ENCODE measurements at places on chromosomes 1 and 21. TPM values are rescaled to one million over a fixed set of nuclear protein-coding genes. Genes with fewer than 3 reads are reported as not detected.

The RHEX gene
- polyA plus RNA-seq, result 0.84 TPM

The COL16A1 gene
- 149 TPM for polyA plus RNA-seq

The ARHGAP29 gene
- polyA plus RNA-seq, result 27.5 TPM

The ABL2 gene
- 6.1 TPM for polyA plus RNA-seq

The CFAP107 gene
- polyA plus RNA-seq, result 0.12 TPM

The TMIGD3 gene
- 0.99 TPM for polyA plus RNA-seq

The AMY2A gene
- polyA plus RNA-seq, result not detected

The TCHHL1 gene
- not detected for polyA plus RNA-seq

The BTBD8 gene
- polyA plus RNA-seq, result 1.6 TPM

The FOXO6 gene
- 10.1 TPM for polyA plus RNA-seq

The LCE1B gene
- polyA plus RNA-seq, result not detected

The MTR gene
- polyA plus RNA-seq, result 23.9 TPM

The PADI4 gene
- 0.98 TPM for polyA plus RNA-seq

The ZSWIM5 gene
- polyA plus RNA-seq, result 0.67 TPM

The TRIM67 gene
- 0.17 TPM for polyA plus RNA-seq

The AMY1C gene
- polyA plus RNA-seq, result not detected

The NPHS2 gene
- polyA plus RNA-seq, result 0.12 TPM

The HOOK1 gene
- polyA plus RNA-seq, result 1.6 TPM

The CFHR4 gene
- polyA plus RNA-seq, result not detected

The TYW3 gene
- polyA plus RNA-seq, result 21.0 TPM

The GJB3 gene
- polyA plus RNA-seq, result not detected

The IQGAP3 gene
- polyA plus RNA-seq, result 8.2 TPM

The LRRC7 gene
- polyA plus RNA-seq, result 21.1 TPM

The PAQR6 gene
- 3.1 TPM for polyA plus RNA-seq

The FTCD gene
- 0.62 TPM for polyA plus RNA-seq

The MPL gene
- 0.36 TPM for polyA plus RNA-seq

The CACNA1S gene
- 21.3 TPM for polyA plus RNA-seq

The RNU1-1 gene
- polyA plus RNA-seq, result not detected

The HNRNPCL4 gene
- not detected for polyA plus RNA-seq

The SLAMF9 gene
- not detected for polyA plus RNA-seq

The SH2D5 gene
- 0.54 TPM for polyA plus RNA-seq

The FBXO28 gene
- 20.2 TPM for polyA plus RNA-seq

The PTTG1IP gene
- 129 TPM for polyA plus RNA-seq

The KIF17 gene
- polyA plus RNA-seq, result 3.1 TPM

The ADAR gene
- 48.9 TPM for polyA plus RNA-seq

The APOBEC4 gene
- not detected for polyA plus RNA-seq

The KCNE2 gene
- polyA plus RNA-seq, result 0.52 TPM

The HSPB7 gene
- 110 TPM for polyA plus RNA-seq

The FAM72C gene
- 1.3 TPM for polyA plus RNA-seq

The FCRL6 gene
- 0.24 TPM for polyA plus RNA-seq

The AK5 gene
- polyA plus RNA-seq, result 8.5 TPM

The PTGER3 gene
- polyA plus RNA-seq, result 1.1 TPM

The OXCT2 gene
- not detected for polyA plus RNA-seq

The GPR89B gene
- polyA plus RNA-seq, result 24.3 TPM

The SLC16A4 gene
- polyA plus RNA-seq, result 12.7 TPM

The TTC39A gene
- polyA plus RNA-seq, result 7.7 TPM

The AMY1B gene
- not detected for polyA plus RNA-seq

The RGS18 gene
- polyA plus RNA-seq, result 1.2 TPM

The RXFP4 gene
- not detected for polyA plus RNA-seq

The GGPS1 gene
- 37.6 TPM for polyA plus RNA-seq

The CHRM3 gene
- polyA plus RNA-seq, result 1.5 TPM

The PDE4B gene
- 20.9 TPM for polyA plus RNA-seq

The FCAMR gene
- polyA plus RNA-seq, result not detected

The DIRAS3 gene
- 3.6 TPM for polyA plus RNA-seq

The USP48 gene
- polyA plus RNA-seq, result 47.5 TPM

The PIP5K1A gene
- 45.0 TPM for polyA plus RNA-seq

The LIN28A gene
- polyA plus RNA-seq, result 0.18 TPM

The LDLRAD1 gene
- not detected for polyA plus RNA-seq
